ENCODE measurements at places on chromosomes 16 and 17.

DNA sequence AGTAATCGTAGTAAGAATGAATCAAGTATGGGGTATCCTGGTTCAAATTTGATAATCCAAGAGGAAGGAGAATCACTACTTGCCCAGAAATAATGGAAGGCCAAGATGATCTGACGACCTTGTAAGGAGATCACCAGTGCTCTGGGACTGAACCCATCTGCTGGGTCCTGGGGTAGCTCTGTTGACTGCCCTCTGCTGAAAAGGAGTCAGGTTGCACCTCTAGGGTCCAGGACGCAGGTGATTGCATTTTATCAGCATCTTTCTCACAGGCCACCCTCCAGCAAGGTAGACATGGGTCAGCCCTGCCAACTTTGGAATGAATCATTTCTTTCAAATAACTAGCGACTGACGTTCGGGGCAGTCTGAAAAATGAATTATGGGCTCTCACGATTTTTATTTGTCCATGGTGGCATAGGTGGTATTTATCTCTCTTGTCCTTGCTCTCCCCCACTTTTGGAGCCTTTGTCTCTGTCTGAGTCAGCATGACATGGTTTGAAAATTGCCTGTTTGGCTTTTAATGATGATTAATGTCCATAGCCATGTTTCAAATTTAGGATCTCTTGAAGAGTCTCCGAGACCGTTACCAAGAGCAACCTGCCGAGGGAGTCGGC lies 163.7 kb downstream of the MSI2 start:
- no peak for DNase-seq

DNA sequence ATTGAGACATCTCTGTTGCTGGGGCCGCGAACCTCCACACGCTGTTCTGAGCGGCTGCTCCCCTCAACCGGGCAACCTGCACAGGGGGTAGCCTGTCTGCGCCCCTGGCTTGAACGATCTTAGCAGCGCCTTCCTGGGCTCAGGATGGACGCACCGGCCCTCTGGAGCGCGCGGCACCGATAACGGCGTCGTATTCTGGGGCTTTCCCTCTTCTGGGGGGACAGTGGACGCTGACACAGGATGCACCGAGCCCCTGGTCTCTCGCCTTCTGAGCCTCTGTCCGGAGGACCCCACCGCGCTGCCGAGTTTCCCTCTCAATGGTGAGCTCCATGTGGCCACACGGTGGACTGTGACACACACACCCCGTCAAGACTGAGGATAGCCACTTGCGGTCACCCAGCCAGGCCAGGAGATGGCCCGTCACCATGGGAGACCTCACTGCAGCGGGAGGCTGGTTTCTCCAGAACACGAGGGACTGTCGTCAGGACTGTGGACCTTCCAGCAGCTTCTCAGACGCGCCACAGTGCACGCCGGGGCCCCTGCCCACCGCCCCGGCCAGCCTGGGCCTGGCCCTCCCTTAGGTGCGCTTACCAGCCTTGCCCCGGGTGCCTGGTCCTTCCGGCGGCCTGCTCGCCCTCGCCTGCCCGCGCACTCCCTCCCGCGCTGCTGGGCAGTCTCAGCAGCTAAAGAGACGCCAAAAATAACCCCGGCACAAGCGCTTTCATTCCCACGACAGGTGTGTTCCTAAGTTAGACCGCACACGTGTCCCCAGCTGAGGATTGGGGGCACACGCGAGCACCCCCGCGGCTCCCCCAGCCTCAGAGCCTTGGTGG lies 30.0 kb upstream of the PABPN1L start:
- DNase-seq, result no peak

GRCh38 chr17:73423159-73423715 lies 111.4 kb upstream of the CDC42EP4 start:
- no peak for DNase-seq

DNA sequence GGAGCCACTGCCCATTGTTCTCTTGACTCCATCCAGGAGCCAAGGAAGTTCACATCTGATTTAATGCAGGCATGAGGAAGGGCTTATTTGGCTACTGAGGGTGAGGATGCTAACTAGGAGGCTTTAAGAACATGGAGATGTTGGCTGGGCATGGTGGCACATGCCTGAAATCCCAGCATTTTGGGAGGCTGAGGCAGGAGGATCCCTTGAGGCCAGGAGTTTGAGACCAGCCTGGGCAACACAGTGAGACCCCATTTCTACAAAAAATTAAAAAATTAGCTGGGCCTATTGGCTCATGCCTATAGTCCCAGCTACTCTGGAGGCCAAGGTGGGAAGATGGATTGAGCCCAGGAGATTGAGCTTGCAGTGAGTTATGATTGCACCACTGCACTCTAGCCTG lies 116.5 kb downstream of the RAP1GAP2 start:
- DNase-seq, result no peak

GRCh38 chr17:16488186-16488967 lies 3.6 kb downstream of the LRRC75A start:
- peak; percentile 40 for DNase-seq

GRCh38 chr17:41592601-41593305 lies 6.1 kb upstream of the KRT14 start:
- no peak for DNase-seq

GRCh38 chr16:74583926-74584666 lies 22.8 kb downstream of the GLG1 start:
- DNase-seq, result no peak

DNA sequence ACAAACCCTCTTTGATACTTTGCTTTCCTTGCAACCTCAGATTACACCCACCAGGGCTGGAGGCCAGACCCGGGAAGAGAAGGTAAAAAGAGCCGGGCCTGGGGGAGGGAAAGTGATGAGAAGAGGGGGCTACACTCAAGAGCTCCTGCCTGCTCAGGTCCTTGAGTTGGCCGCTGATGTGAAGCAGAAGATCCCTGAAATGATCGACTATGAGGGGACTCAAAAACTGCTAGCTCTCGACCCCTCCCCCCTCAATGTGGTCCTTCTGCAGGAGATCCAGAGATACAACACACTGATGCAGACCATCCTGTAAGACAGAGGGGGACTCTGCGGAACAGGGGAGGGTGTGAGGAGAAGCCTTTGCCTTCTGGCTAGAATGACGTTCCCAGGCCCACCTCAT lies 2.8 kb upstream of the KDM6B start:
- DNase-seq, result no peak

DNA sequence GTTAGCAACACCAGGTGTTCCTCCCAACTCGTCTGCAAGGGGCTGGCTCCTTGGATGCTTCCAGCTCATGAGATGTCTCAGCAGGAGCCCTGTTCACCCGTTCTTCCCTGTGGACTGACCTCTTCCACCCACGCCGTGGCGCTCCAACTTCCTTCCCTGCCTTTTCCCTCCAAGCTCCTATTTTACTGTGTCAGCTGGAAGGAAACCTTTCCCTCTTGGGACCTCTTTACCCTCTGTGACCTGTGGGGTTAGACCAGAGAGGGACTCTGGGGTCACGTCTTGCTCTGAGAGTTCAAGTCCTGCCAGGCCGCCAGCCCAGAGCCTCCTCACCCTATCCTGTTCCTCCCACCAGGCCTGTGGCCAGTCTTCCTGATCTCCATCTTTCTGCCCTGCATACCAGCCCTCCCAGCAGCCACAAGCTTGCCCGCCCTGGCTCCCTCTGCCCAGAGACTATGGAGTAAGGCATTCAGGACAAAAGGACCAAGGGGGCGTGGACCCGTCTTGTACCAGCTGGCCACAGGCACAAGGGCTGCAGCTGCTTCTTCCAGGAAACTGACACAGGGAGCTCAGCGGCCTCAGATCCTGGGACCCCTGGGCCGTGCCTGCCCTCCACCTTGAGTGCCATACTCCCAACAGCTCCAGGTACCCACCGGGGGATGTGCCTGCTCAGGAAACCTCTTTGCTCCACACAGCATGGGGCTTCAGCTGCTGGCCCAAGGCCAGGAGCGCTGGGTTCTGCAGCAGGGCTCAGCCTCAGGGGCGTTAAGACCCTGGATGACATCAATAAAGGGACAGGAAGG lies 3.0 kb downstream of the PAQR4 start:
- DNase-seq, result no peak

- no peak for DNase-seq
Observed at GRCh38 chr17:77800816-77801215, 157.7 kb upstream of the TNRC6C start.

DNA sequence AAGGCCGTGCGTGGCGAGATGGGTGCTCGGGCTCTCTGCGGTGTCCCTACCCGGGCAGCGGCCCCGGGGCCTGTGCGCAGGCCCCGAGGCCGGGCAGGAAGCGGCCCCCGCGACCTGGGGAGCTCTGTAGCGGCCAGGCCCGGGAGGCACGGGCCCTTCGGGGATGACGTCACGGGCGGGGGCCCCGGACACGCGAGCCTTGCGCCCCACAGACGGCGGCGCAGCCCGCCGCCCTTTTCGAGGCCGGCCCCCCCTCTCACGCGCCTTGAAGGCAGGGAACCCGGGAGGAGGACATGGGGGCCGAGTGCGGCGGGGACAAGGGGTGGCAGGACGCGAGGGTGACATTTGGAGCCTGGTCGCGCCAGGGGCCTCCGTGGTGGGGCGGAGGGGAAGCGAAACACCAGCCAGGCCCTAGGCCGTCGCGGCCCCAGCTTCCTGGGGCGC lies 1.1 kb downstream of the RAI1 start:
- no peak for DNase-seq

DNA sequence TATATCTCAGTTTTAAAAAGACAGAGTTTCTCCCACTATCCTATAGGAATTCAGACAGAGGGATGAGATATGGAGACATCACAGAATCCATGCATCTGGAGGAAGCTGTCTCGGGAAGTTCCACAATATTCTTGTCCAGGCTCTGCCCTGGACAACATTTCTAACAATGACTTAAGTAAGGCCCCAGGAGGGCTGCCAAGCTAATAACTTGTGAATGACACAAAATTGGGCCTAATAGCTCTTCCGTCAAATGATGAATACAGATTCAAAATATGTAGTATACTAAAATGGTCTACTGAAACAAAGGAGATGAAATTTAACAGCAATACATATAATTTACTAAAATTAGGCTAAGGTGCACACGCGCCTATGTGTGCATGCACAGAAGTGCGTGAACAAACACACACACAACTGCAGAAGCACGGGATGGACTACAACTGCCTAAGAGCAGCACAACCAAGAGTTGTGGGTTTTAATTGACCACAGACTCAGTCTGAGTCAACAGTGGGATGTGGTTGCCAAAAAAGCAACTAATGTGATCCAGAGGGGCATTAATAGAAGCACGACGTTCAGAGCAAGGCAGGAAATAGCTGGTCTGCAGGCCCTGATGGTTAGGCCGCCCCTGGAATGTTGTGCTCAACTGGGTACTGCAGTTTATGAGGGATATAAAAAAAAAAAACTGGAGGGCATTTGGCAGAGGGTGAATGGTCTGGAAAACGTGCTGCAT lies 26.3 kb upstream of the HS3ST2 start:
- no peak for DNase-seq

GRCh38 chr17:13044572-13045065 lies 26.8 kb upstream of the ELAC2 start:
- no peak for DNase-seq

DNA sequence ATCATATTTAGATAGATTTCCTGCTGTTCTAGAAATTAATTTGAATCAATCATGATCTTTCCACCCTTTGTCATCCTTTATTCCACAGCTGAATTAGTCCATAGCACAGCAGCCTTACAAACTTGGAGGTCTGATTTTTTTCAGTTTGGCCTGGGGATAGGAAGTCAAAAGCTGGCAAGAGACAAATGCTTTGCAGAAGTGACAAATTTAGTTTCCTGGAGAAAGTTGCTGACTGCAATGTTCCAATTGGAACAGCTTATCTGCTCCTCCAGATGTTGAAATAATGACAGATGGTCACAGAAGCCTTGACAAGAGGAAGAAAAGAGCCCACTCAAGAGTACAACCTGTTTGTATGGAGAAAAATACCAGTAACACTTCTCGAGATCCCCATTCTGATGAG lies 1276.1 kb upstream of the CDH8 start:
- DNase-seq, result no peak

DNA sequence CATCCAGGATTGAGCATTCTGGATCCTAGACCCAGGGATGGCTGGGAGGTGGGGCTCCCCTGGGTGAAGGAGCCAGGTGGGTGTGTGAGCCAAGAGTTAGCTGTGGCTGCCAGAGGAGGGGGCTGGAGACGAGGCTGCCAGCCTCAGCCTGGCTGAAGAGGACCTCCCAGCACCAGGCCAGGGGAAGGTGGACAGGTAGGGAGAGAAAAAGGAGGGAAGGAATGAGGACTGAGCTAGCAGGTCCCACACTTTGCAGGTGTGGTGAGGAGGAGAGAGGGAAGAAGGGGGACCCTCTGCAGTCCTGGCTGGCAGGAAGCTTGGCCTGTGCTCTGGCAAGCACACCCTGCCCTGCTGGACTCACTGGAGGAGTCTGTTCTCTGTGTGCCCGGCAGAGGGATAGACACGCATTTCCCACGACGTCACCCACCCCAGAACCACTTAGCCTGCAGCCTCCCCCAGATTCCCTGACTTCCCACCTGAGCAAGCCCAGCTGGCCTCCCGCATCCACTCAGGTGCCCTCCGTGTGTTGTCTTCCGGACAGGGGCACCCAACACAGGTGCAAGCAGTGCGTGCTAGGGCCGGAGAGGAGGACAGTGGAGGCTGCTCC lies 42.0 kb downstream of the SOCS3 start:
- no peak for DNase-seq

GRCh38 chr17:64341181-64341580 lies 49.5 kb downstream of the PECAM1 start:
- DNase-seq, result no peak

- no peak for DNase-seq
Observed at GRCh38 chr17:4313221-4314114, 49.7 kb upstream of the ANKFY1 start.

DNA sequence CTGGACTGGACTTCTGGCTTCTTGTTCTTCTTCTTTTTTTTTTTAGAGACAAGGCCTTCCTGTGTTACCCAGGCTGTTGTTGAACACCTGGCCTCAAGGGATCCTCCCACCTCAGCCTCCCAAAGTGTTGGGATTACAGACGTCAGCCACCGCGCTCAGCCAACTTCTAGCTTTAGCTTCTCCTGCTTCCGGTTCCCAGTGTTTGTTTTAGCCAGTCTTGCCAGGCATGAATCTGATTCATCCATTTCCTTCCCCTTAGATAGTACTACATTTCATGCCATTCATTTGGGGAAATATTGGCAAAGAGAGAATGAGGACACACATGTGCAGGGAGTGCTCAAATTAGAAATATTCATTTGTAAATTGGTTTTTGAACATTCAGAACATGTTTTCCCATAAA lies 12.1 kb upstream of the NDUFAB1 start:
- DNase-seq, result no peak

GRCh38 chr17:46028374-46028773 lies 29.3 kb downstream of the STH start:
- DNase-seq, result no peak

- no peak for DNase-seq
Observed at GRCh38 chr16:81562174-81562849, 117.7 kb downstream of the CMIP start.
